ENCODE measurements at places on chromosomes 1 and 21. TPM values are rescaled to one million over a fixed set of nuclear protein-coding genes. Genes with fewer than 3 reads are reported as not detected.

GRCh38 chr1:153623101-153623500 lies 4.2 kb downstream of the S100A13 start:
- peak; percentile 65 for DNase-seq
- no peaks in the 10 kb centered on the region for H3K27me3 ChIP-seq
- H3K27ac ChIP-seq: no peak overlapping the region
- H3K4me3 ChIP-seq: no peak overlapping the region
- H3K36me3 ChIP-seq: no peaks in the 10 kb centered on the region

GIPC2 gene
- total RNA-seq: 2.5 TPM

- H3K36me3 ChIP-seq: peaks cover 17% of the 10 kb centered on the region
- H3K4me3 ChIP-seq: peak within 1 kb of the TSS; percentile 95
- H3K4me1 ChIP-seq: peaks cover 19% of the 10 kb centered on the region
- peak; percentile 99 for DNase-seq
- H3K27me3 ChIP-seq: no peaks in the 10 kb centered on the region
- H3K27ac ChIP-seq: peak within 1 kb of the TSS; percentile 93
These were observed at the start of gene PGD for GRCh38 chr1:10398734-10399443. Gene PGD (plus strand): TSS chr1:10399064. CDS start chr1:10399118, 54 bp downstream.

VANGL2 gene
- total RNA-seq: 3.2 TPM

DNA sequence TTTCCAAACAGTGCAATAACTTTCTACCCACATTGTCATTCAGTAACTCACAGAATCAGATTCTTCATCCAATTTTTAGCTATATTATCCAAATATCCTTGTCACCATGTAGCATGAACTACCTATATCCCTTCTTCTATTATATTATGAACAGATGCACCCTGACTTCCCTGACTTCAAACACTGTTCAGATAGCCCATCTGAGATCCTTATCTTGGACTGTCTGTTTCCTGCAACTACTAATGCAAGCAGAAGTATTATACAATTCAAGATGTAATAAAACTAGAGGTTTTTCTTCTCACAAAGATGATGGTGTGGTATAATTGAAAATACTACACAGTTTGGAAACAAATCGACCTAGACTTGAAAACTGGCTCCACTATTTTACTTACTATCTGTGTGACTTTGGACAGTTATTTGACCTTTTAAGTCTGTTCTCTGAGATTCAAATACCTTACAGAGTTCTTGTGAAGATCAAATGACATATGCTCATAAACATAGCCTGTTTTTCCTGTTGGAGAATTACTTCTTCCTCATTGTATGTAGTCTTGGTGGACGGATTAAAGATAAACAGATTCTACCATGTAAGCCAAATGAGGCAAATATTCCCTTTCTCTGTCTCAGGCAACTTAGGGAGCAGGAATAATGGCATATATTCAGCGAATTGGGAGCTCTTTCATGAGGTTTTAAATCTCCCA lies 407.9 kb upstream of the ZRANB2 start:
- H3K27ac ChIP-seq: no peak overlapping the region
- H3K4me3 ChIP-seq: no peak overlapping the region
- no peak for DNase-seq
- no peaks in the 10 kb centered on the region for H3K36me3 ChIP-seq

GRCh38 chr1:220511179-220511578 lies 16.8 kb upstream of the MARK1 start:
- H3K27ac ChIP-seq: no peak overlapping the region
- H3K4me3 ChIP-seq: no peak overlapping the region
- H3K36me3 ChIP-seq: no peaks in the 10 kb centered on the region
- H3K27me3 ChIP-seq: no peaks in the 10 kb centered on the region
- no peaks in the 10 kb centered on the region for H3K4me1 ChIP-seq
- DNase-seq: no peak
